Stimulated activated CD4-positive, alpha-beta T cell treated with anti-CD3 and anti-CD28 coated beads, Interleukin-4, amount 100 ng/mL, for 24 hours (primary cell): ENCODE measurements at places on chromosomes 16 and 17.

DNA sequence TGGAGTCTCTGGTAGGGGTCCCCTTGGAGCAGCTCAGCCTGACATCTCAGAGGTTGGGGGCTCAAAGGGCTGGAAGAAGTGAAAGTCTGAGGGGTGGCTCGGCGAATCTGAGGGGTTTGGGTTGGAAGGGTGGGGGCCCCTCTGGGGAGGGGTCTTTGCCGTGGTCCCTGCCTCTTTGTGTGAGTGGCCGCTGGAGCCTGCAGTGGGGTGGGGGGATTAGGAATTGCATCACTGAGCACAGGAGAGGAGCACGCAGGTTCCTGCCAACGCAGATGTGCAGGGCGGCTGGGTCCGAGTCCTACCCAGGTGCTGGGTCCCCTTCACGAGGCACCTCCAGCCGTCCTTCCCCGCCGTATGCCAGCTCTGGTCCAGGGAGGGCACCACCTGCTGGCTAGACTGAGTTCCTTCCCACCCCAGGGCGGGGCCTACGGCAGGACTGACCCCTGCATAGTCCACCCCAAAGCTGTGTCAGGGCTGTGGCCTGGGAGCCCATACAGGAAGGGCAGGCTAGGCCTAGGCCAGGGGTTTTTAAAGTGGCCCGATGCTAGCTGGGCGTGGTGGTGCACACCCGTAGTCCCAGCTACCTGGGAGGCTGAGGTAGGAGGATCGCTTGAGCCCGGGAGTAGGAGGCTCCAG, 9.9 kb downstream of the FMNL1 start:
- DNase-seq: peak; percentile 33

- no peak for DNase-seq
Measured at GRCh38 chr17:79681628-79682261, 49.0 kb upstream of the ENPP7 start.

DNA sequence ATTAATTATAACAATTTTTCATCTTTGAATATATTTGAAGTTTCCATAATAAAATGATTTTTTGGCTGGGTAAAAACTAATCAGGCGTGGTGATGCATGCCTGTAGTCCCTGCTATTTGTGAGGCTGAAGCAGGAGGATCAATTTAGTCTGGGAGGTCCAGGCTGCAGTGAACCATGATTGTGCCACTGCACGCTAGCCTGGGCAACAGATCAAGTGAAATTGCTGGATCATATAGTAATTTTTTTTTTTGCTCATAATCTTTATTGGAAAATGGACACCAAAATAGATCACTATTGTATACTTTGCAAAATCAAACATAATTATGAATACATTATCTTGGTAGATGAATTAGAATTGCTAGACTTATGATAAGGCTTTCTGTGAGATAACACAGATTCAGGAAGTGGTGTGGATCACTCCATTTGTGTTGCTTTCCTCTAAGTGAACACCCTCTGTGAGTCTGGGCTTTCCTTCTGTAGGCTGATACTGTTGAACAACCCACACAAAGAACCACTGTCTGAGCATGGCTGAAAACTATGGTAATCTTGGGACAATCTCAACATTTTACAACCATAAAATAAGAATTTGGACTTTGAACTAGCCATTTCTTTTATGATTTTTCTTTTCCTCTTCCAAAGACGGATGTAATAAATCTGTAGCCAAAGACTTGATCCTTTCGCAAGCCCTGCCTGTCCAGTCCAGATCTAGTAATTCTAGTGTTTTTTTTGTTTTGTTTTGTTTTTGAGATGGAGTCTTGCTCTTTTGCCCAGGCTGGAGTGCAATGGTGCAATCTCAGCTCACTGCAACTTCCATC, 5.6 kb upstream of the ST3GAL2 start:
- no peak for DNase-seq

DNA sequence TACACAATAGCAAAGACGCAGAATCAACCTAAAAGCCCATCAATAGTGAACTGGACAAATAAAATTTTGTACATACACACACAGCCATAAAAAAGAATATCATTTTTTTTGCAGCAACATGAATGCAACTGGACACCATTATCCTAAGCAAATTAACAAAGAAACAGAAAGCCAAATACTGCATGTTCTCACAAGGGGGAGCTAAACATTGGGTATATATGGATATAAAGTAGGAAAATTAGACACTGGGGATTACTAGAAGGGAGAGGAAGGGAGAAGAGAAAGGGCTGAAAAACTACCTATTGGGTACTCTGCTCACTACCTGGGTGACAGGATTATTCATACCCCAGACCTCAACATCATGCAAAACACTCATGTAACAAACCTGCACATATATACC, 28.2 kb downstream of the ADAMTS18 start:
- no peak for DNase-seq
